CD4-positive, alpha-beta T cell treated with Interferon alpha-2 for 1 hour (primary cell): ENCODE measurements at places on chromosomes 6 and 20.

GRCh38 chr6:119157506-119157815 lies 79.0 kb upstream of the FAM184A start:
- no peak for DNase-seq

DNA sequence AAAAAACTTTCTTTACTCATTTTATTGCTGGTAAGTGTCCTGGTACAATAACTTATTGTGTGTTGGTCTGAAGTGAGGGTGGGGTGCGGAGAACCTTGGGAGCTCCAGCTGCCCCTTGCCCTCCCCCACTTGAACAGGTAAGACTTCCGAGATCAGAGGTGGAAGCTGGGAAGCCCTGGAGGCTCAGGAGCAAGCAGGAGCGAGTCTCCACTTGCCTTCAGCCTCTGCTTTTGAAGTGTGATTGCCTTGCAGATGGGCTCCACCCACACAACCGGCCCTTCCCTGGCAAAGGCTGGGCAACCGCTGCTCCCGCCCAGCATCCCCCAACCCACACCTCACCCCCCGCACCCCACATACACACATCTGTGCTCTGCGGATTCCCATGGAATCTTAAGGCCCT lies 179.6 kb downstream of the TFAP2C start:
- DNase-seq: no peak

GRCh38 chr6:155444120-155444917 lies 11.3 kb downstream of the NOX3 start:
- DNase-seq: no peak

DNA sequence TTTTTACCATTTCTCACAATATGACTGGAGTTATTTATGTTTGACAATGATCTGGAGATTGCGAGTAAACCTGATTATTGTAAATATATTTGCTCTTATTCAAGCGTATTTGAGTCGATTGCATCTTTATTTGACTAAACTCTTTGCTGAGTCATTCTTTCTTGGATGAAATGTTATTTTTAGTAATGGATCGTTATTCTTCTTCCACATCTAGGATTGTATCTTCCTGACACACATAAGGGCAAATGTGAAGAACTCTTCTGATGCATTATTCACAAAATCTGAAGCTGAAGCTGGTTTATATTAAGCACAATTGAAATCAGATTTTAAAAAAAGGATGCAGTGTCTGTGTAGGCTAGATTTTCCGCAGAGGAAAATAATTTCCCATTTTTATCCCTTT lies 68.2 kb downstream of the SEL1L2 start:
- DNase-seq: no peak

DNA sequence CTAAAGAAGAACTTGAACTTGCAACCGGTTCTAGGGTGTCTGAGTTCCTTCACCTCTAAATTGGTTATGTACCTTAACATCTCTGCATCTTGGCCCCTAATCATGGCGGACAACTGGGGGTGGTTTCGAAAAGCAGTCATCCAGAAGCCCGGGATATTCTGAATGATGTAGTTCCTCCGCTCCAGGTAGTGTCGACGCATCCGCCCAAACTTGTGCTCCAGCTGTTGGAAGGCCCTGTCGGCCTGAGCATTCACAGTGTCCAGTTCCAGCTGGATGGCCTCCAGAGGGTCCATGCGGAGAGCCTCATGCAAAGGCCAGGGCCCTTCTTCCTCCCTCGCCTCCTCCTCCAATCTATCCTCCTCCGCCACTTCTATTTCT lies 887 bp downstream of the TSPYL1 start:
- DNase-seq: no peak
